ENCODE measurements at places on chromosomes 13 and 19.

GRCh38 chr13:20232556-20233277 is 598 bp upstream of the GJB6 start:
- DNase-seq = no peak

- no peak for DNase-seq
Observed at GRCh38 chr19:48454150-48454730, 1.1 kb upstream of the KCNJ14 start.

GRCh38 chr13:100646030-100646673 is 28.4 kb downstream of the TMTC4 start:
- no peak for DNase-seq

- no peak for DNase-seq
Observed at GRCh38 chr13:111515307-111515617, 194.8 kb downstream of the TEX29 start.

DNA sequence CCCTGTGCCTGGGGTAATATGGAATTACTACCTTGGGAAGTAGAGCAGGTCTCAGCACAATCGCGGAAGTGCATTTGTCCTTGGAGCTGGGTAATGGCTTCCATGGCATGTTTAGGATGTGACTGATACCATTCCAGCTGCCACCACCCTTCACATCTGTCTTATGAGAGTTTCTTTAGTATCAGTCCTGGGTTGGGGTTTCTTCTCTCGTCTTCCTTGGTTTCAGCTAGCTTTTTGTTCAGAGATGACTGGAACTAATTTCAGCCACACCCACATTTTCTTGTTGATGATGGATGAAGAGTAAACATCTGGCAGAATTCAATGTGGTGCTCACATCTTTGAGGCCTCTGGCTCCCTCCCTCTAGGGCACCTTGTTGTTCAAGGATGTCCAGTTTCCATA is 212.9 kb upstream of the SOX21 start:
- no peak for DNase-seq

DNA sequence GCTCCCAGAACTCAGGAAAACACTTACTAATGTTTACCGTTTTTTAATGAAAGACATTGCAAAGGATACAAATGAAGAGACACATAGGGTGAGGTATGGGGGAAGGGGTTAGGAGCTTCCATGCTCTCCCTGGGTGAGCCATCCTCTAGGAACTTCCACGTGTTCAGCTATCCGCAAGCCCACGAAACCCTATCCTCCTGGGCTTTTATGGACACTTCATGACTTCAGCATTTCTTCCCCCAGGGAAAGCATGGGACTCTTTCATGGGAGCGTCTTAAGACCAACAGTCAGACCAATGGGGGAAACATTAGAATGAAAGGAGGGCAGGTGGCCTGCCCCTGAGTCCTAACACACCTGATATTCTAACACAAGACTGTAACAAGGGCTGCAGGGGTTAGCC is 6.6 kb upstream of the ESD start:
- DNase-seq = no peak

DNA sequence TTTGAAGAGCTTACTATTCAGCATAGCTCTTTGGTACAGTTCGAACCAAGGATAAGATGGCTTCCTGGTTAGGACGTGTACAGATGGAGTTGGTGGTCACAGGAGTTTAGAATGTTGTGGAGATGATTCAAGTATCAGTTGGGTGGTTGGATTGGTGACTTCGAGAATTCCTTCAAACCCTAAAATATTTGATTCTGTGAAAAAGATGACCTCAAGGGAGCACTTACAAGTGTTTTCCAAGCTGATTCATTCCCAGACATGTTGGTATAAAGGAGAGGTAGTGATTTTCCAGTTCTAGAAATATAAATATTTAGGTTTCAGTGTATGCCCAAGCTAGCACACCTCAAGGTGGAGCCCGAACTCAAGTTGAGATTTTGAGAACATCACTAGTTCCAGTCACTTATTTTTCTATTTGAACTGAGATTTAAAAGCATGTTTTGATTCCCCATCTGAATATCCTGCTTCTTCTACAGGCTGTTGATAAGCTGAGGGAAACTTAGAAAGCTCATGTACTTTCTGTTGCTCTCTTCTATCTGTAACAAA is 306.1 kb downstream of the DCT start:
- no peak for DNase-seq

GRCh38 chr13:25372284-25373081 is 709 bp downstream of the ATP8A2 start:
- no peak for DNase-seq

Data from SIG-M5 (cell line).